ENCODE measurements at places on chromosomes 16 and 17.

DNA sequence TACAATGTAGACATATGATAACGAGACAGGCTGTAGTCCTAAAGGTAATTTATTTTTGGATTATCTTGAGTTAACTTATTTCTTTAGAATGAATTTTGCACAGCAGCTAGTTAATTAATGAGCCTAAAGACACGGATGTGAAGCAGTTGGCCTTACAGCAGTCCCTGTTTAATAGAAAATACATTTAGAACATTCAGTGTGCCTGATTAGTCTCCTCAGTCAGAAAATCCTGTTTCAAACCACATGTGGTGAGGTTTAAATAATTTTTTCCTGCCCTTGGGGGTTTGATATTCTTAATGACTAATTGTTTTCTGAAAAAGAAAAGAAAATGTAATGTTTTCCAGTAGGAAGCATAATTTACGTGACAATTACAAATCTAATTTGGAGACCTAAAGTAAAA, 494.2 kb upstream of the CDH8 start:
- DNase-seq, result no peak

- no peak for DNase-seq
These were observed 625.4 kb downstream of the KCNJ2 start for GRCh38 chr17:70794738-70795137.

GRCh38 chr16:49460786-49461470, 87.3 kb downstream of the C16orf78 start:
- DNase-seq, result no peak

GRCh38 chr16:35011-35677, 18.3 kb downstream of the POLR3K start:
- DNase-seq, result no peak

- DNase-seq, result peak; percentile 44
These were observed 90.0 kb downstream of the GNAO1 start for GRCh38 chr16:56281249-56281805.

DNA sequence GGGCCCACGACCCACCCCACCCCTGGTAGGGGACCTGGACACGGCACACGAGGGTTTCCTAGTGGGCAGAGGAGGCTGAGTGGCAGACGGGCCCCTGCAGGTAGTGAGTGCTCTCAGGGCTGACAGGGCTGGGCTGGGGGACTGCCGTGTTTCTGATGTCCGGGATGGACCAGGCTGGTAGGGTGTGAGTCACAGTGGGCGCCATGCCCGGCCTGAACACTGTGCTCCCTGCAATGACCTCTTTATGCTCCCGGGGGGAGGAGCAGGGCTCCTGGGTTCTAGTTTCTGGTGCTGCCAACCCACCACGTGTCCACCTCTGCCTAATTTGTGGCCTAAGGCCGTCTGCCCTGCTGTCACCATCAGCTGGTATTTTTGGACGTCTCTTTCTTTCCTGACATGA, 26.3 kb downstream of the ARHGAP23 start:
- DNase-seq, result peak; percentile 48

DNA sequence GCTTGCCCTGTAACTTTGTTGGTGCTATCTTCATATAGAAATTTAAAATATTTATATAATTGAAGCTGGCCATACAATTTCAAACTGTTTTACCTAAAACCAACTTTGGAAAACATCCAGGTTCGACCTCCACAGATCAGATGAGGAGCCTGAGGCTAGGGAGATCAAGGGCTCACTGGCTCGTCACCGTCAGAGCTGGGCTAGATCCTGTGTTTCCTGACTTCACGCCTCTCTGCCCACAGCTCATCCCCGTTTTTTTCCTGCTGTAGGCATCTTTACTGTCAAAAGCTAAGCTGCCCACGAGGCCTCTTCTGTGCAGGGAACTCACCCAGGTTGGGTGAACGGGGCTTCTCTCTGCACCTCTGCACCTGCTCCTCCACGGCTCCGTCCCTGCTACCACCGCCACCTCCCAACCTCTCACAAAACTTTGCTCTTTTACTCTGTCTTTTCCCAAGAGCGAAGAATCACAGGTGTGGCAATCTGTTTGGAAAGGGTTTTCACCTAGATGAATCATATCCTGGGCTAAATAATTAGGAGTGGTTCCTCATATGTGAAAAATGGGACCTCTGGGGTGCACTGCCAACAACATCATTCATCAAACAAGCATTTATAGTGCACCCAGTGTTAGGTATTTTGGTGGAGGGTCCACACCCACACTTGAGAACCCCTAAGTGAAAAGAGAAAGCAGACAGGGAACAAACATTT, 24.8 kb upstream of the KDM6B start:
- peak; percentile 30 for DNase-seq

DNA sequence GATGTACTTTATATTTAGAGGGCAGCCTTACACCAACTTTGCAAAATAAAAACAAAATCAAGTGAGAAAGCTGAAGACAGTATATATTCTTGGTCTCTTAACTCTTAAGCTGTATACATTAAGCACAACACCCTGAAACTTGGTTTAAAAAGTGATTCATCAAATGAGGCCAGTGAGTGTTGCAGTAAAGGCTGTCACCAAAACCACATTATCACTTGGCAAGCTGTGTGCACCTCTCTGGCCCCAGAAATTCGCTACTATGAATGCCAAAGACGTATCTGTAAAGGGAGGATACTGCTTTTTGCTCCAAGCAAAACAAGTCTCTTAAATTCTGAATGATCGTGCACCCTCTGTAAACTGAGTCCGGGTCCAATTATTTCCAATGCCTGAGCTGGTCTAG, 163.9 kb downstream of the ZFHX3 start:
- DNase-seq, result no peak

DNA sequence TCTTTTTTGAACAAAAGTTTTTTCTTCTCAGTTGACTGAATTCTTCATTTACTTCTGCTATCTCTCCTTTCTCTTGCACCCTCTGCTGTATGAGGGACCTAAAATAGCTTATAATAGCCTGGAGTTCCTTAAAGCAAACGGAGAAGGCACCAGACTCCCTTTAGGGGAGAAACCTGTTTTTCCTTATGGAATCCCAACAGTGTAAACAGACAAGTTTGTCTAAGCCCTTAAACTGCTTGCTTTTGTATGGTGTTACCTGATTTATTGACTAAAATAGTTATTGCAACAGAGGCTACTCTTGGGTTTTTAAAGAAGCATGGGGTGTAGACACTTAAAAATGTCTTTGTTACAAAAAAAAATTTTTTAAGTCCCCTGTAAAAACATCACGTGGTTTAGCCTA, 12.9 kb upstream of the TRIM25 start:
- DNase-seq, result peak; percentile 1

- DNase-seq, result no peak
These were observed 195.3 kb downstream of the MSI2 start for GRCh38 chr17:57451643-57452042.

- no peak for DNase-seq
These were observed 20.2 kb downstream of the FBXO39 start for GRCh38 chr17:6796017-6796886.
